Iris pigment epithelial cell (primary cell): ENCODE measurements at places on chromosomes 12 and 14.
A peak's percentile ranks its signal among the peaks of the same experiment; 100 is the strongest.

GRCh38 chr12:27344760-27345159 lies 12.1 kb downstream of the BMAL2 start:
- no peak for DNase-seq

GRCh38 chr12:43740511-43741100 lies 18.0 kb downstream of the PUS7L start:
- peak; percentile 28 for DNase-seq

- DNase-seq = no peak
Measured at GRCh38 chr12:56995930-56996496, 10.3 kb downstream of the ZBTB39 start.

DNA sequence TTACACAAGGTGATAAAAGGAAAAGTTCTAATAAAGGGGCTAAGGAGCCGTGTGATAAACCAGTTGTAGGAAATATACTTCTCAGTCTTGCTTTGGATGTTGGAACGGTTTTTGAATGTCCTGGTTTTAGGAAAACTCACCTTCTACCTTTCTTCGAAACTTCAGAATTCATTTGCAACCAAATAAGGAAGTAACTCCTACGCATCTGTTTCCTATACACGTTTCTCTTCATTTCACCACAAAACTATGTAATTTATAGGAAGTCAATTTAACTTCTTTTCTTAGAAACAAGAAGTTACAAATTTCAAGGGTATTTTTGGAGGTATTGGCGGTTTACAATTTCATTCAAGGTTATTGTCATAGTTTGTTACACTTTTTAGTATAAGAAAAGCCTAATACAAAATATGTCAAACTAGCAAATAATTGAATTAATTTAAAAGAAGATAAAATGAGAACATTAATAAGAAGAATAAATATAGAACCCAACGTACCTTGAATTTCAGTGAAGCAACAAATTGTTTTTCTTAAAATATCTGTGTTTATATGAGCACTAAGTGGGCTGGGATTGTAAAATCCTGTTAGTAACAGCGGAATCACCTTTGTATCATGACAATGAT lies 33.2 kb upstream of the CD69 start:
- DNase-seq = no peak

- no peak for DNase-seq
Measured at GRCh38 chr14:56099081-56099797, 19.0 kb upstream of the PELI2 start.

- peak; percentile 54 for DNase-seq
Measured at GRCh38 chr12:65891219-65891618, 66.9 kb downstream of the HMGA2 start.

DNA sequence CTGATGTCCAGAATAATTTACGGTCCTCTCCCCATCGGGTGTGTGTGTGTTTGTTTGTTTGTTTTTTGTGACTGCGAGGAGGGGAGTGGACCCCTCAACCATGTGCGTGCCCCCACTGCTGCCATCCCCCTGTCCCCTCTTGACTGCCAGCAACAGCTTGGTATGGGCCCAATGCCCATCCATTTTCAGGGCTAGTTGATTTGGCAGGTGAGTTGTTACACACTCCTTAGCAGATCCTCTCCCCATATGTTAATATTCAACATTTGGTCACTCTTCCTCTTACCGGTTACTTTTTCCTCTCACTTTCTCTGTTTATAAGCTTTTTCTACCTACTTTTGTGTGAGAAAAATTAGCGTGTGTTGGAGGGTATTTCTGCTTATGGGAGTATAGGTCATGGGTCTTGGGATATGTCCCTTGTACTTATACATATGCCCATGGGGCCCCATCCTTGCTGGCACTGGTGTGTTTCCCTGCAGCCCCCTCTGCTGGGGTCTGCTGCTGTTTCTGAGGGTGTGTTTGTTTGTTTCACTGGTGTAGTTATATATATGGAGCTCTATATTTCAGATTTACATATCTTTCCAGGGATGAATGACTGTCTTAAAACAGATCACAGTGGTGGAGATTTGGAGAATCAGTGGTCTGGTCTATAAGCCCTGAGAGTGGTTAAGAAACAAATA lies 33.8 kb downstream of the ZFHX2 start:
- DNase-seq = no peak
